ENCODE measurements at places on chromosomes 2 and 18.

GRCh38 chr2:148607566-148607965 lies 37.0 kb upstream of the EPC2 start:
- DNase-seq: no peak

GRCh38 chr2:203904022-203904421 lies 32.5 kb upstream of the ICOS start:
- DNase-seq: no peak

DNA sequence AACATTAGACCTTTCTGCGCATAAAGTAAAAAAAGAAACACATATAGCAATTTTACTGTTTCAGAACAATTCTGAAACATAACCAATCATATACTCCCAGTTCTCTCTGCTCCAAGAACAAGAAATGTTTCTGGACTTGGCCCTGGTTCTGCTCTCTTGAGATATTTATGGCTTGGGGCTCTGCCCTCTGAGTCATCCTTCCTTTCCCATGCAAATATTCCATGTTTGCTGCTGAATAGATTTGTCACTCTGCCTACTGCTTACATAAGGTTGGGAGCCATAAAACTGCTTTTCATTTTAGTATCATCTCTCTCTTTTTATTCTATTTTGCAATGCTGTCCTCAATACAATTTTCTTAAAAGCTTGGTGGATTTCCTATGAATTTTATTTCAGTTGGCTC lies 499.6 kb upstream of the ACVR2A start:
- DNase-seq: peak; percentile 23

- no peak for DNase-seq
These were observed 176.1 kb upstream of the NOL4 start for GRCh38 chr18:34400834-34401233.

DNA sequence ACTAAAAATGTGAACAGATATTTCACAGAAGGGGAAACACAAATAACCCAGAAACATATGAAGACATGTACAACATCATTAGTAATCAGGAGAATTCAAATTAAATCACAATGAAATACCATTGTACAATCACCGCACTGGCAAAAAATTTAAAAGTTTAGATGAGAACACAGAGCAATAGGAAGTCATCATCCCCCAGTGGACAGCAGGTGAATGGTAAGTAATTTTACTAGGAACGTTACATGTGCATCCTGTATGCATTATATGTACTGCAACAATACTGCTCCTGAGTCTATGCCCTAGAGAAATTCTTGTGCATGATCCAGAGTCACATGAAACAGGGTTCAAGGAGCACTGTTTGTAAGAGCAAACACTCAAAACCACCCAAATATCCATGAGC lies 713.8 kb downstream of the NRXN1 start:
- no peak for DNase-seq

DNA sequence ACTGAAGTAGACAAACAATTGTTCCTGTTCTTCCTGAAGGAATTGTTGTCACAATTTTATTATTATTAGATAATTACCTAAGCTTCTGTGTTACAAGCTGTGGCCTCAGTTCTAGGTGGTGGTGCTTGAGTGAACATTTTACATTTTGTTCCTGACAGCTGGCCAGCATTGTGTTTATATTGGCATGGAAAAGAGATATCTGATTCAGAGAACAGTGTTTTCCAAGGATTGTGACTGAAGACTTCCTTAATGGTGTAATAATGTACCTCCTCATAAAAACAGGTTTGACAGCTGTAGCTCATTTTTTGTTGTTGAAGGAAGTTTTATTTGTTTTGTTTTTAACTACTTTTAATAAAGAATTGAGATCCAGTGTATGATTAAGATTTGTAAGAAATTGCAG lies 95.2 kb downstream of the EPB41L5 start:
- DNase-seq: peak; percentile 29

GRCh38 chr2:240881913-240882312 lies 13.3 kb downstream of the AGXT start:
- no peak for DNase-seq

DNA sequence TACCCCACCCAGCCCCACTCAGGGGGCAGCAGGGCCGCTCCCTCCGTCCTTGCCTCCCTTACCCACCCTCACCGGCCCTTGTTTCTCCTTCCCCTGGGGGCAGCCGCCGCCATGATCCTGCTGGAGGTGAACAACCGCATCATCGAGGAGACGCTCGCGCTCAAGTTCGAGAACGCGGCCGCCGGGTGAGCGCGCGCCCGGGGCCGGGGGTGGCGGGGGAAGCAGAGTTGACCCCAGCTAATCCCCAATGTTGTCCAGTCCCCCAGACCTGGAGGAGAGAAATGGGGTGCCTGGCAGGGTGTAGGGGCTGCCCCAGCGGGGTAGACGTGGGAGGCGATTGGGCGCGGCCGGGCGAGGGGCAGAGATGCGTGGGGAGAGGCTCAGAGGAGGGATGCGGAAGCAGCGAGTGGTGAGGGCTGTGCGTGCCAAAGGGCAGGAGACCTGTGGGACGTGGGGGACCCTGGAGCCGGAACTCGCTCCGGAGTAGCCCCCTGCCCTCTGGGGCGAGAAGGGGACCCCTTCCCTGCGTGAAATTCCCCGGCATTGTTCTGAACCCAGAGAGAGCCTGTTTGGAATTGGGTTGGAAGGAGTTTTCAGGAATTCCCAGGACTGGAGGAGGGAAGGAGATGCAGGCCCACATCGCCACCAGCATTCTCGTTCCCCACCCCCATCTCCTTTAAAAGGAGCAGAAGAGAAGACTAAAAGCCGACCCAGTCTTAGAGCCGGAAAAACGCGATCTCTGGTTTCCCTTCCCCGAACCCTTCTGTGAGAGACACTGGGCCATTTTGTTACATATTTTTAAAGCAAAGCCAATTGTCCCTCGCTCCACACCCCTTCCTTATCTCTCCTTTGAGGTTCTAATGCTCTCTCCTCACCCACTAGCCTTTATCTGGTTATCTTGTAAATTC lies 625 bp downstream of the ARPC2 start:
- DNase-seq: no peak

DNA sequence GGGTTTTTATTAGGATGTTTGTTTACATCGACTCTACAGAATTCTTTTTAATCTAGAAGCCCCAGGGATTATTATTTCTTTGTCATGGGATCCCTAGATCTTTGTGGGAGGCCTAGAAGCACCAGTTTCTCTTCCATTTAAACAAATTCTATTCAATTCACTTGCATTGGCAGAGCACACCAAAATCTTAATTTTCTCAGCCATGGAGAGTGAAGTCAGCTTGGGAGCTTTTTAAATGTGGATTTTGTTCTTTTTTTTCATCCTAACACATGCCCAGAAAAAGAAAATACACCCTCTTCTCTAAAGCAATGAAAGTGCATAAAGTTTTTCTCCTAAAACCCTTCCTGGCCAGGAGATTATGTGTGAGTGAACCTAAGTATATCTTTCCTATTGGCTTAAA lies 38.5 kb downstream of the CDCA7 start:
- no peak for DNase-seq

GRCh38 chr2:148132412-148132811 lies 111.5 kb downstream of the MBD5 start:
- DNase-seq: peak; percentile 53

DNA sequence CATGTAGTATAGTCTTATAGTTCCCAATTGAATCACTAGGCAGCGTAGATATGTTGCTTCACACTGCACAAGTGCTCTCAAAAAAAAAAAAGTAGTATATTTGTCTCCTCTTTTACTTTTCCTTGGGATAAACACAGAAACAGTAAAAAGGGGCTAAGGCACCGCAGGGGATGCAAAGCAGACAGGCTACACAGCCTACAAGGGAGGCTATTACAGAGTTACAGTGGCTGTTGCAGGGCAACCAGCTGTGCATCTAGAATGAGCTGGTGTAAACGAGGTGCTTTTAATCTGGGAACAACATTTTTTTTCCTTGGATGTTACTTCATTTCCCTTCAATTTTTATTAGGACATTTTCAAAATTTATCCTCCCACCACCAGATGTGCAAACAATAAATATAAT lies 1934.7 kb upstream of the CELF4 start:
- DNase-seq: no peak

- DNase-seq: no peak
These were observed 31.2 kb downstream of the GCFC2 start for GRCh38 chr2:75679556-75679955.

DNA sequence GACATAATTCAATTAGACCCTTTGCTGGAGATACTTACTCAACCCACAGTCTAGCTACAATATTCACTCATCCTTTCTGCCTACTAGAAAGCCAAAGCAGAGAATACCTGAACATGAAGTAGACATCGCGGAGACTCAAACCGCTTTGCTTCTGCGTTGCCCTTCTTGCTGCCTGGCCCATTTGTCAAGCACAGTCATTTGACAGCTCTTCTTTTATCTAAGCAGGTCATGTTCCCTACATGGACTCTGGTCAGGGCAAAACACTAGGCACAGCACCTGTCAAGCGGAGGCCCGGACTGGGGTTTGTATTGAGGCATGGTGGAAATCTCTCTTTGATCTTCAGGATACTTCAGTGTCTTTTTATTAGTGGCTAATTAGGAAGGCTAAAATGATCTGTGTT lies 89.7 kb downstream of the FARSB start:
- no peak for DNase-seq

DNA sequence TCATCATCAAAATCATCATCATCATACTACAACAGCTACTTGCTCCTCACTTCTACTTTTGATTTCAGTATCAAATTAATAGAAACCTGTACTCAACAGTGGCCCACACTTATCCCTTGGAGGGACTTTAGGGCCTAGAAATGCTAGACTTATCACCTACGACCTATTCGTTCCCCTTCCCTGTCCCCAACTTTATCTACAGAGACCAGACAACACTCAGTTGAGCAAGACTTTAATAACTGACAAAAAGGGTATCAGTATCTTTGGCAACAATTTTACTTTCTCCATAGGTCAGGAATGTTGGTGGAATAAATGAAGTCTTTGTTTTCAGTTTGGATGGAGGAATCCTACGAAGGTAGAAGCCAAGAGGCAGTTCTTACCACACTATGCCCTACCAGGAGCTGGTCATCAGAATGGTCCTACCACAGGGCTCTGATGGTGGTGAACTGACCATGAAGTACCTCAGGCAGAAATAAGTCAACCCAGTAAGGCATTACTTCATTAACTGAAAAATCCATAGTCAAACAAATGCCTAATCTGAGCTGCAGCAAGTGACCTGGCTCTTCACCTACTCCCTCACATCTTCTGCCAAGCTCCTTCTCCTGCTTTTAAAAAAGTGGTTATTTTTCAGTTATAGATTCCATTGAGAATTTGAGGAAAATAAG lies 26.6 kb downstream of the MBD2 start:
- no peak for DNase-seq

GRCh38 chr18:812376-813171 lies 532 bp upstream of the YES1 start:
- DNase-seq: peak; percentile 68

GRCh38 chr18:10148189-10148929 lies 234.5 kb downstream of the VAPA start:
- no peak for DNase-seq

GRCh38 chr2:26346454-26347053 lies at the start of gene ADGRF3:
ADGRF3 (minus strand) TSS chr2:26346789; CDS start chr2:26346234, 555 bp downstream.
- peak; percentile 11 for DNase-seq

GRCh38 chr2:72204156-72204785 lies 56.6 kb upstream of the CYP26B1 start:
- no peak for DNase-seq

- no peak for DNase-seq
These were observed 35.8 kb downstream of the CNGA3 start for GRCh38 chr2:98382086-98382485.

DNA sequence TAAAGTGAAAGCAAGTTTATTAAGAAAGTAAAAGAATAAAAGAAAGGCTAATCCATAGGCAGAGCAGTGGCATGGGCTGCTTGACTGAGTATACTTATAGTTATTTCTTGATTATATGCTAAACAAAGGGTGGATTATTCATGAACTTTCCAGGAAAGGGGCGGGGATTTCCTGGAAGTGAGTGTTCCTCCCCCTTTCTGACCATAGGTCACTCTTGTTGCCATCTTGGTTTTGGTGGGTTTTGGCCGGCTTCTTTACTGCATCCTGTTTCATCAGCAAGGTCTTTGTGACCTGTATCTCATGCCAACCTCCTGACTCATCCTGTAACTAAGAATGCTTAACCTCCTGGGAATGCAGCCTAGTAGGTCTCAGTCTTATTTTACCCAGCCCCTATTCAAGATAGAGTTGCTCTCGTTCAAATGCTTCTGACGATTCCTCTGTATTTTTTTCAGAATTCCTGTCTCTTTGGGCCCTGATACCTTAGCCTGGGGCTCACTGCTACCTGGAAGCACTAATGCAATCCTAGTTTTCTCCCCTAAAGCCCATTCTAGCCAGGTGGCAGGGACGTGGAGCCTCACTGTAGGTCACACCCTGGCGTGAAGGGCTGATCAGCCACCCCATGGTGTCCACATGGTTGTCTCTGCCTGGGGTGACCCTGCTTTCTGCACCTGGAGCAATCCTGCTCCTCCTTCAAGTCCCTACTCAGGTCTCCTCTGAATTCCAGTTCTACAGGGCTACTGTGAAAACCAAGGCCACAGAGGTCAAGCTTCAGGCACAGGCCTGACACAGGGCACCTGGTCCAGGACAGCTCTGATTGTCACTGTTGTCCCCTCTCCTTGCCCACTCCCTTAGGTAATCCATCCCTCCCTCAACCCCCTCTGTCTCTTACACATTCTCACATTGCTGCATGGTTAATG lies 6.0 kb upstream of the SLC35F6 start:
- DNase-seq: peak; percentile 98

GRCh38 chr2:223081789-223082188 lies 29.8 kb downstream of the KCNE4 start:
- no peak for DNase-seq

- no peak for DNase-seq
These were observed 138.5 kb downstream of the MEP1B start for GRCh38 chr18:32328379-32328778.

DNA sequence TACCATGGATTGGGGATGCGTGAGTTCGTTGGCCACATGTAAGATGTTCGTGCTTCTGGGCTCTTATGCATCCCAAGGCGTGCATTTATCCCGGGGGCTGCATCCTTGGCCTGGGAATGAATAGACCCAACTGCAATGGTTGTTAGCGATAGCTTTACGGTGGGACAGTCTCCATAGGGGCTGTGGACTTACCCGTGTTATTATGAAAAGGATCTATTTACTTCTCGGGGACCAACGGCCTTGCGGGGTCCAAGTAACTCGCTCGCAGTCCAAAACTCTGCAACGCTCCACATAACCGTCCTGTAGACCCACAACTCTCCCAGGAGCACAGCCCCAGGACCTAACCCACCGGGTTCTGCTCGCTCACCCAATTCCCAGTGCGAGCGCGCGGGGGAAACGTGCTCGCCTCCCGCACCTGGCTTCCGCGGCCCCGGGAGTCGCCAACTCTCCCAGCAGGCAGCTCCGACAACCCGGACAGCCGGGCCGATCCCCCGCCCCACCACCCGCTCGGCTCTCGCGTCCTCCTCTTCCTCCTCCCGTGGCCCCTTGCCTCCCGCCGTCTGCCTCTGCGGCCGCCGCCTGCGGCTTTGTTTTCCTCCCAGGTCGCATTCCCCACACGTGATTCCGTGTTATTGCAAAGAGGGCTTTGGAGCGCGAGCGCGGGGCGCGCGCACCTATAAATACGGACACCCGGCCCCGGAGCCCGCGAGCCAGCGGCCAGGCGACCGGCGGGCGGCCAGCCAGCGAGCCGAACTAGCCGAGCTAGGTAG lies at the start of gene CABLES1:
Gene CABLES1, plus strand, starts transcription at position 706 of the 770 bp plus-strand sequence. CDS start 278 bp downstream, outside the sequence.
- DNase-seq: no peak

All from HS-5 (cell line).